ENCODE measurements at places on chromosomes 6 and 20. TPM values are rescaled to one million over a fixed set of nuclear protein-coding genes. Genes with fewer than 3 reads are reported as not detected.

DNA sequence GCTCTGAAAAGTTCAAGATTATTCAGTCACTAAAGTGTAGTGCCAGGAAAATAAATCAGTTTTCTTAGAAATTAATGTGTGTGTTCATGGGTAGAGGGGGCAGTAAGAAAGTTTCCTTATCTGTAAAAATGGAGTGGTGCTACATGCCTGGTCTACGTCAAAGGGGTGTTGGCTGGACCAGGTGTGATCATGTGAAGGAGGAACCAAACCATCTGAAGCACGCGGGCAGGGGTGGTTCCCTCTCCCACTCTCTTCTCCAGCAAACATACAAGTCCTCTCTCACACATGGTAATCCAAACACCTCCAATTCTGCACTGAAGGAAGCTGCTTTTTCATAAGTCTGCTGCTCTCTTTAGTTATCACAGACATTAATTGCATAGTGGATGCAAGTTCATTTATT, 63.1 kb downstream of the CLIC5 start:
- no peak for DNase-seq

TENT5A gene
- 0.48 TPM for total RNA-seq

- no peak for DNase-seq
Observed at GRCh38 chr6:111464184-111464583, 18.8 kb downstream of the REV3L start.

HIVEP1 gene
- total RNA-seq, result 37.7 TPM

KIF25 gene
- not detected for total RNA-seq

- no peak for DNase-seq
Observed at GRCh38 chr6:4220558-4220957, 85.2 kb upstream of the ECI2 start.

DNA sequence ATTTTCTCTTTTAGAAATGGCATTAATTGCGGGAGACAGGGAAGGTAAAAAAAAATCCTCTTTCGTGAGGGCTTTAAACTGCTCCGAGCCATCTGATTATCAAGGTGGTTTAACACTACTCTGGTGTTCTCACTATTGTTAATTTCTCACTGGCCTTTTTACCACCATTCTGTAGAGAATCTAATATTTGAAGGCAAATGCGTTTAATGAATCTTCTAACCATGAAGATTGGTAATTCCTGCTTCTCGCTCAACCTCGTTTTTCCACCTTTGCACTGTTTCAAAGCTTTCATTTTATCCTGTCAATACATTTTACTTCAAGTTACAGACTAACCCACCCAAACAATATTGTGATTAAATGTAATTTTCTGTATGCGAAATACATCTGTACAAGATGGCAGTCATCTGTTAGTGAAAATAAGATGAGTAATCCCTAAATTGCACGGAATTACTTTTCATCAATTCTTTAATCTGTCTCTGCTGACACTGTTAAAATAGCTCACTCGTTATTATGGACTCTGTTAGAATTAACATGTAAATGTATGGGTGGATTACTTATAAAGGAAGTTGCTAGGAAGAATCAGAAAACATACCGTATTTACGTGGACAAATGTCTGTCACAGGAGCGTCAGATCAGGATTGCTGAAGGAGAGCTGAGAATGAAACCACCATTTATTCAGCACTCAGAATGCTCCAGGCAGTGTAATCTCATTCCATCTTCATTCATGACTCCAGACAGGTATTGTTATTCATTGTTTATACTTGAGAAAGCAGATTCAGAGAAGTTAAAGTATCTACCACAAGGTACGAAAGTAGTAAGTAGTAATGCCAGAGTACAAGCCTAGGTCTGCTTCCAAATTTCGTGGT, 1.1 kb upstream of the LCA5 start:
- DNase-seq, result no peak

WFDC10B gene
- not detected for total RNA-seq

MPIG6B gene
- total RNA-seq, result not detected

FAM217A gene
- total RNA-seq, result not detected

GRCh38 chr6:3164388-3164787, 7.0 kb upstream of the TUBB2A start:
- DNase-seq, result no peak

PLCB4 gene
- total RNA-seq, result 0.05 TPM

LINC00237 gene
- total RNA-seq, result not detected

DNA sequence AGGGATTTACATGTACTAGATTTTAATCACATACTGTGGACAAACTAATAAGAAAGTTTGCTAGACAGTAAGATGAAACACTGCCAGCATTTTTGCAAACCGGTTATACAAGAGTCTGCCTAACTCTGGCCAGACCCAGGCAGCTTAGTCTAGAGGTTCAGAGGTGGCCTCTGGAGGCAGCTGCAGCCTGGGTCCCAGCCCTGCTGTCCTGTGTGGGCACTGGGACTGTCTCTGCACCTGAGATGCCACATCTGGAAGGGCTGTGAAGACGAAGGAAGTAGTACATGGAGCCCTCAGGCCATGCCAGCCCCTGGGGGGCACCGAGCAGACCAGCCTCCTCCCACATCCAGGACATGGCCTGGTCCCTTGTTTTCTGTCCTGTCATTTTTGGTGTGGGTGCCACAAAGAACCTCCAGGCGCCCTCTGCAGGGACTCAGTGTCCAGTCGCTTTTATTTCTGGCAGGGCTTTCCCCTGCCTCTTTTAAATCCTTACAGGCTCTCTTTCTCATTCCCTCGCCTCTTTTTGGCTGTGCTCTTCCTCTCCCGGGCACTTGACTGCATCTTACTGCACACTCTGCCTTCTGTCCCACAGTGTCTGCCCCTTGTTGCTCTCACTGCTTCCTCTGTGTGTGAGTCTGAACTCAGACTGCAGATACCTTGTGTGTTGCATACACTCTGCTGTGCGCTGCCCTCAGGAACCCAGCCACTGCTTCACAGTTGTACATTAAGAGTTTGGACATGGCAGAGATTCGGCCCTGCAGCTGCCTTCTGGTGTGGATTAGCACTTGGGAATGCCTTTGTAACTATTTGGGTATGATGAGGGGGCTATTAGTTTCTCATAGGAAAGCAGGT, 216.7 kb downstream of the ZDHHC14 start:
- DNase-seq, result no peak

FOXF2 gene
- total RNA-seq, result not detected

DNA sequence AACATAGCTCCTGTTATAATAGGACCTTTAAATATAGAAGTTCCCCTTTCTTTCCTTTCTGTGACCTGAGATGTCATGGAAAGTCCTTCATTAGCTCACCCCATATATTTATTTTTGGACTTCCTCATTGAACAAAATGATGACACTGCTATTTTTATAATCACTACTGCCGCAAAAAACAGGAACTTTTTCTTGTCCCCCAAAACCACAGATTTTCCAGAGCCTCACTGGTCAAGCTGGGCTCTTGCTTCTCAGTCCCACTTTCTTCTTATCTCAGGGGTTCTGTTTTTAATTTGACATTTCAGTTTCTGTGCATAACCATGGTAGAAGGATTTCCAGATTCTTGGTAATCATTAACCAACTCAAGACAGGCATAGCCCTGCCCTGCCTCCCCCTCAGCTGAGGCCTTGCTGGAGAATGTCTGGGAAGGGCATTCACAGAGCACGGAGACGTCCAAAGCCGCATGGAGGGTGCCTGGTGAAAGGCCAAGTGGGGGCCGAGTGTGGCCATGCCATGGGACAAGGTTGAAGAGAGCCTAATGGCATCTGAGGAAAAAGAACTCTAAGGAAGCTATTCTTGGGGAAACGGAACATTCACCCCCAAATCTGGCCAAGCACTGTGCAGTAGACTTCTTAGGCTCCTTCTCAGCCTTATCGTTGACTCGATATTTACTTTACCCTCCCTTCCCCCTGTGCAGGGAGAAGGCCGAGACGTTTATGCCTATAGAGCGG, 73.7 kb downstream of the EDN1 start:
- peak; percentile 95 for DNase-seq

DNA sequence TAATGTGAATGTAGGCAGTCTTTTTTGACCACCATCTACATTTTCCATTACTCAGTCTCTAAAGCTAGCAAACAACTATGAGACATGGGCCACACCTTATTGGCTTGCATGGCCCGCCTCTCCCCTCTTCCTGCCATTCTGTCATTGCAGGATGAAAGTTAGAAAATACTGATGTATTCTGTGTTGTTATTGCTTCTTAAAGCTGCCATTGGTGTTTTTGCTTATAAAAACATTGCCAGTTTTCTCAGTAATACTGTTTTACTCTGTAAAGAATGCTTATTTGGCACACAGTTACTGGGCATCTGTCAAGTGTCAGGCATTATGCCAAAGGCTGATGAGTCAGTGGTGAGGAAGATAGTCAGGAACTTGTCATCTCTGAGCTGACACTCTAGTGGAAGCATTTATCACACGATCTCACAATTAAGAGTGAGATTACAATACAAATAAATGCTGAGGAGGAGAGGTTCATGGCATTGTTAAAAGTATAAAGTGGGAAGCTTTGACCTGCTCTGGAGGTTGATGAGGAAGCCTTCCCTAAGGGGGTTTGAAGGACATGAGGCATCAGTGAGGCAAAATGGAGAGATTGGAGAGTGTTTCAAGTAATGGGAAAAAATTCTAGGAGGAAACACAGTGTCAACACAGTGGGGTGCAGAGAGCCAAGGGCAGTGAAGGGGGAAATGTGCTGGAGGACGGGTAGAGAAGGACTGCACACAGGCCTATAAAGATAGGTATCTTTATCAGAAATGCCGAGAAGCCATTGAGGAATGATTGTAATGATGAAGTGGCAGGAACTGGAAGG, 14.7 kb downstream of the KLHL32 start:
- DNase-seq, result no peak

Measured in GM12878 (cell line).